Renal pelvis (tissue), 12 donors: ENCODE measurements at places on chromosomes 3 and 15. TPM values are rescaled to one million over a fixed set of nuclear protein-coding genes. Genes with fewer than 3 reads are reported as not detected.

Gene ZNF860
- polyA plus RNA-seq: 3.0 TPM

Gene LEO1
- polyA plus RNA-seq: 36.6 TPM

Gene PLSCR5
- polyA plus RNA-seq: not detected

Gene ATP2B2
- polyA plus RNA-seq: 0.48 TPM

Gene GPR176
- 15.1 TPM for polyA plus RNA-seq

Gene CMC1
- 31.9 TPM for polyA plus RNA-seq

Gene CHRD
- 16.1 TPM for polyA plus RNA-seq

Gene ARHGAP11A
- polyA plus RNA-seq: 31.6 TPM

Gene SPINK8
- polyA plus RNA-seq: 0.95 TPM

Gene LMAN1L
- not detected for polyA plus RNA-seq

Gene CYP11A1
- polyA plus RNA-seq: 1.6 TPM

Gene OCA2
- 9.9 TPM for polyA plus RNA-seq

Gene GMNC
- polyA plus RNA-seq: 6.7 TPM

Gene SEMA3B
- 126 TPM for polyA plus RNA-seq

Gene GOLGA8J
- polyA plus RNA-seq: 1.8 TPM

Gene CHRFAM7A
- polyA plus RNA-seq: 1.5 TPM

Gene LAMB2
- polyA plus RNA-seq: 414 TPM

Gene OXTR
- polyA plus RNA-seq: 1.9 TPM

Gene GP9
- polyA plus RNA-seq: 2.2 TPM

Gene GCSAM
- polyA plus RNA-seq: 1.3 TPM

Gene PRR20G
- polyA plus RNA-seq: not detected

Gene SNURF
- polyA plus RNA-seq: 7.9 TPM

Gene CYP1A2
- polyA plus RNA-seq: 0.21 TPM

Gene COL7A1
- polyA plus RNA-seq: 24.4 TPM

Gene FOXB1
- polyA plus RNA-seq: not detected

Gene DNAH12
- polyA plus RNA-seq: 1.6 TPM

Gene ZMYND10
- polyA plus RNA-seq: 3.9 TPM

Gene P2RY13
- 1.3 TPM for polyA plus RNA-seq

Gene HRH1
- 1.9 TPM for polyA plus RNA-seq

Gene CYP8B1
- polyA plus RNA-seq: 1.3 TPM

Gene TUSC7
- not detected for polyA plus RNA-seq

Gene RNF168
- polyA plus RNA-seq: 14.9 TPM

Gene ITGA11
- 2.6 TPM for polyA plus RNA-seq

Gene WDR93
- 4.0 TPM for polyA plus RNA-seq

Gene LRRC49
- 20.0 TPM for polyA plus RNA-seq

Gene SERP1
- polyA plus RNA-seq: 115 TPM

Gene RHOV
- polyA plus RNA-seq: 1.7 TPM

Gene SLCO3A1
- polyA plus RNA-seq: 12.2 TPM

Gene LINGO1
- 22.4 TPM for polyA plus RNA-seq

Gene RASL12
- 8.2 TPM for polyA plus RNA-seq

Gene CCNL1
- polyA plus RNA-seq: 169 TPM

Gene LRTM1
- polyA plus RNA-seq: not detected

Gene OR5H6
- not detected for polyA plus RNA-seq

Gene MRAS
- 31.7 TPM for polyA plus RNA-seq

Gene GMPS
- polyA plus RNA-seq: 62.8 TPM

Gene KCNMB2
- 23.4 TPM for polyA plus RNA-seq

Gene INSYN1
- 21.7 TPM for polyA plus RNA-seq

Gene FAN1
- 47.3 TPM for polyA plus RNA-seq

Gene ANKRD63
- 0.40 TPM for polyA plus RNA-seq

Gene IL17RB
- 16.8 TPM for polyA plus RNA-seq

Gene UCN2
- 0.40 TPM for polyA plus RNA-seq

Gene SLC6A1
- polyA plus RNA-seq: 1.2 TPM

Gene ITIH1
- polyA plus RNA-seq: 0.12 TPM

Gene SLC9A9
- 4.9 TPM for polyA plus RNA-seq

Gene HIGD2B
- polyA plus RNA-seq: not detected

Gene GHRL
- 3.8 TPM for polyA plus RNA-seq

Gene SLC22A13
- 2.6 TPM for polyA plus RNA-seq

Gene CHAC1
- 2.5 TPM for polyA plus RNA-seq

Gene UBAP1L
- polyA plus RNA-seq: 9.8 TPM
